ENCODE measurements at places on chromosomes 5 and 9.

DNA sequence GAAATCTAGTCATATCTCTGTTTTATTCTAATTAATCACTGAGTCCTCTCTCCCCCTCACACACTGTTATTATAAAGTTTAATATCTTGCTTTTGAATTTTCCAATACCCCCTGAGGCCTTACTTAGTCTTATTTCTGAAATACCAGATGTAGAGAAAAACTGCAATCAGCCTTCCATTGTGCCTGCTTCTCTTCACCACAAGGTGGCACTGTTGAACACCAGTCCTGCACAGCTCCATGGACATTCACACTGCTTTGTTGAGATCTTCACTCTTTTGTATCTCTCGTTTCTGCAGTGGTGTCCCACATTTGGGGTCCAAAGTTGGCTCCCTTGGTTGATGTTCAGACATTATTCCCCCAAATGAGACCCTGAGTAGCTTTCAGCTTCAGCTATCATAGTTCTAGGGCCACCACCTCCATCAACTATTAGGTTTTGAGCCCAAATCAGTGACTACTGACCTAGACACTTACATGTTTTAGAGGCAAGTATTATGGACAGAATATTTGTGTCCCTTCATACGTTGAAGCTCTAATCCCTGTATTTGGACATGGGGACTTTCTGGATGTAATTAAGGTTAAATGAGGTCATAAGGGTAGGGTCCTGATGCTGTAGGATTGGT is 24.3 kb downstream of the BOD1 start:
- DNase-seq = peak; percentile 40

GRCh38 chr5:77139001-77139400 is 51.9 kb upstream of the ZBED3 start:
- DNase-seq = no peak

GRCh38 chr9:130862217-130862616 is 27.2 kb downstream of the ABL1 start:
- DNase-seq = no peak

GRCh38 chr5:158845941-158846340 is 253.8 kb downstream of the EBF1 start:
- no peak for DNase-seq

DNA sequence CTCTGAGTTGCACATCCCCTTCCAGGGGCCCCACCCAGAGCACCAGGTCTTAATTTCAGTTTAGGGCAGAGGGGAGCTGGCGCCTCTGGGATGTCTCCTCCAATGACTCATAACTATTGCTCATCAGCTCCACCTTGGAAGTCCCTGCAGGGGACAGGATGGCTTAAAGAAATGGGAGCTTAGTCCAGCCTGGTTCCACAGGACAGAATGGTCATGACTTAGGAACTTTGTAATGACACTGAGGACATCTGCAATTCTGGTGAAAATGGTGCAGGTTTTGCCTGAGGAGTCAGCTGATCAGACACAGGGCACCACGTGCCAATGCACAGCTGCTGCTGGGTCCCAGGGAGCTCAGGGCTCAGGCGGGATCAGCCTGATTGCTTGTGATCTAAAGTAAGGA is 16.4 kb upstream of the PPP1R26 start:
- peak; percentile 29 for DNase-seq

- DNase-seq = peak; percentile 75
Observed at GRCh38 chr5:68962757-68963484, 130.9 kb upstream of the SLC30A5 start.

- DNase-seq = no peak
Observed at GRCh38 chr9:131804826-131805225, 65.0 kb upstream of the RAPGEF1 start.

- no peak for DNase-seq
Observed at GRCh38 chr5:37355161-37355560, 15.7 kb downstream of the NUP155 start.

- DNase-seq = peak; percentile 7
Observed at GRCh38 chr5:104513640-104514072, 951.1 kb upstream of the NUDT12 start.

DNA sequence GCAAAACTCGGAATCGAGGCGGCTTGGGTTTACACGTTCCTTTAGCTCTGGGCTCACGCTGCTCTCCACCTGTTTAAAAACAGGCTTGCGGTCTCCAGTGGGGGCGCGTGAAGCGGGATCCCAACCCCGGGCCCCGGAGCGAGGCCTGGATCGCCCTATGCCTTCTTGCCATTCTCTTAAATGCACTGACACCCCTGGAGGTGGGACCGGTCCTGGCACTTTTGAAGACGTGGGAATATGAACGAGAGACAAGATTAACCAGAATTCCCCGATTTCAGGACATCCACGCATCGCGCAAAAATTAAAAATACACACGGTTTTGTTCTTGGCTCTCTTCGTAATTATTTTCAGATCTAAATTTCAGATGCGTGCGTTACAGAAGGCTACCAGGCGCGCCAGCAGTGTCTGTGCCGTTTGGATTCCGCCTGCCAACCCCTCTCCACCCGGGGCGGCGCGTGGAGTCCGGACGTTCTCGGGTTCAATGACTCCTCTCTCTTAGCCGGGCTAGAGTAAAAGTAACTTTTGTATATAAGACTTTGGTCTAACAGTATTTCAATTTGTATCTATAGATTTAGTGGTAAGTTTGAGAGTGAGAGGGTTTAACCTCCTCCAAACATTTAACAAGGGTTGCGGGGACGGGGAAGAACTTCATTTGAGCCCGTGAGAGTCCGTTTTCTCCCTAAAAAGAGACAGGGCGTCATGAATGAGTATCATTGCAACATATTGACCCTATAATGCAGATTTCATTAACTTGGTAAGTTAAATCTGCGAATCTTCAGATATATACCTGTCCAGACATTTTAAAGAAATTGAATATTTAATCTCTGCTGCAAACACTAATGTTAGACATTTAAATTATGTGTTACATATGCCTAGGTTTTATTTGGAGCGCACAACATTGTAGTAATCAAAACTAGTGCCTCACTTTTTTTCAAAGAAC is 3.8 kb downstream of the FOXD1 start:
- no peak for DNase-seq

DNA sequence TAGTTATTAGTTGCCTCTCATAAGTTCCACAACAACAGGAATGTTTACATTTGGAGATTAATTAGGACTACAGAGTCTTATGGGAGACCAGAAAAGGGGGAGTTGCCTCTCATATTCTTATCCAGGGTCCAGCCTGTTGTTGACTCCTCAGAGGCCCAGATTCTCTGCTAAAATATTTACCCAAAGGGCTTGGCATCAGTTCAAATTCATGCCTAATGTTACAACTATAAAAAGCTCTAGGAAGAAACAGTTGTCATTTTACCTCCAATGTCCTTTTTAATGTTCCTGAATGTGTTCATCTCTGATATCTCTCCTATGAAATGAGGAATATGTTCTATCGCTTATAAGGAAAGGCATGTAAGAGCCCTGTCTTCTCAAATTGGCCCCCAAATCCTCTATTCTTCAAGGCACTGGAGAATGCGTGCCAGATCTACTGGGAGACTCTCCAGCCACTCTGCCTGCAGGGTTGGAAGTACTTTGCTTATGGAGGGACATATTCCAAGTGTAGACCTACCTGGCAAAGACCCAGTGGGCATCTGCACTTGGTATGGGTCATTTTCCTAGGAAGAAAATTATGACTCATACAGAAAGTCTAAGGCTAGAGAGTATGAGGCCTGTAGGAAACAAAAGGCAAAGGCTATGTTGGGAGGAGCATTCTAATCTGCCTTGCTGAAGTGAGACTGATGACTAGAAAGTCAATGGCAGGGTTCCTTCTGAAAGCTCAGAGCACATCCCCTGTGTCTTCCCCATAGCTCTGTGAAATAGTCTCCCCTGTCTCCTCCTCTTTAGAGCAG is 192.6 kb downstream of the ESM1 start:
- no peak for DNase-seq

GRCh38 chr9:107647141-107647540 is 157.6 kb upstream of the KLF4 start:
- no peak for DNase-seq

DNA sequence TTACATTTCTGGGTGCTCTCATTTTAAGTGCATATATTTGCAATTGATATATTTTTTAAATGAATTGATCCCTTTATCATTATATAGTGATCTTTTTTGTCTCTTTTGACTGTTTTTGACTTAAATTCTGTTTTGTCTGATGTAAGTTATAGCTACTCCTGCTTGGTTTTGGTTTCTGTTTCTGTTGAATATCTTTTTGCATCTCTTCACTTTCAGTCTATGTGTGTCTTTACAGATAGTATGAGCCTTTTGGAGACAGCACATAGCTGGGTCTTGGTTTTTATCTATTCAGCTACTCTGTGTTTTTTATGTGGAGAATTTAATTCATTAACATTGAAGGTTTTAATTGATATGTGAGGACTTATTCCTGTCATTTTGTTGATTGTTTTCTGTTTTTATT is 311.3 kb downstream of the SPATA31D1 start:
- no peak for DNase-seq

DNA sequence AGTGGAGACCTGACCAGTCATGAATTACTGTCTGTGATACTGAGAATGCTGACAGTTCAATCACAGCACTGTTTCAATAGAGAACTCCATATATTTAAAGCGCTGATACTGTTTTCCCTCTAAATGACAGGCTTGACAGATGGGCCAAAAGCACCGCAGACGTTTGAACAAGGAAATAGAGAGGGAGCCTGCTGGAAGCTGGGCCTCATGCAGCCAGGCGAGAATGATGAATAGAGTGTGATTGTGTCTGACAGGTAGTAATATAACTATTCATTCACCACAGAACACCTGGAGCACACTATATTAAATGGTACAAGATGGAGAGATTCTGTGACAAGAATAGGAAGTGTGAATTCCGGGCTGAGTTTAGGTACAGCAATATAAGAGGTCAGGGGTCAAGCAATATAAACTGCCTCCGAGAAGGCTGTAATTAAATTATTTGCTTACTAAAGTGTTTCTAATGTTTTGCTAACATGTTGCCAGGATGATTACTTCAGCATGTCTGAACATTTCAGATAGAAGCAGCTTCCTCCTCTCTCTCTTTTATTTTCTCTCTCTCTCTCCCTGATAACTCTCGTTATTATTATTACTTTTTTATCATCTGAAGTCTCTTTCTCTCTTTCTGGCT is 297.7 kb downstream of the CSNK1G3 start:
- peak; percentile 36 for DNase-seq

GRCh38 chr9:131700765-131701435 is 39.0 kb downstream of the RAPGEF1 start:
- no peak for DNase-seq

DNA sequence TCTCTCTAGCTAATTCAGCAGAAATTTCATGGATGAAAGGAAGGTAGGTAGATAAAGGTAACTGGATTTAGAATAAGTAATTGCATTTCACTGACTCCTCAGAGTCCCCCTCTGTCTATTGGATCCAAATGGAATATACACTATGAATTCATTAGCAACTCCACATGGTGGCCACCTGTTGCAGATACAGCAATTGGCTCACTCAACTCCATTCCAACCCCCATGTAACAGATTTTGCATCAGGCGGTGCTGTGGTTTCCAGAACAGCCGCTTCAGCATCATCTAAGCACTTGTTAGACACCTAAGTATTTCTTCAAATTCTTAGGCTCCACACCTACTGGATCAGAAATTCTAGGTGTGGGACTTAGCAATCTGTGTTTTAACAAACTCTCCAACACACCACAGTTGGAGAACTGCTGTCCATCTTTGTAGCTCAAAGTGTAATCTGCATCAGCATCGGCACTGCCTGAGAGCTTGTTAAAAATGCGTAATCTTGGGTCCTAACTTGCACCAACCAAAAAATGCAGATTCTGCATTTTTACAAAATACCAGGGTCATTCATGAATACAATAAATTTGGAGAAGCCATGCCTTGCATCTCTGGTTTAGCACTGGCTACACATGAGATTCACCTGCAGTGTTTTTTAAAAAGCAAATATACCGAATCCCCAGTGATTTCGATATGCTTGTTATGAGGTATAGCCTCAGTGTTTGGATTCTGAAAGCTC is 413.8 kb upstream of the CD180 start:
- no peak for DNase-seq

- DNase-seq = peak; percentile 31
Observed at GRCh38 chr9:90423661-90424193, 218.9 kb downstream of the DIRAS2 start.

GRCh38 chr9:114011313-114011712 is 66.8 kb downstream of the AMBP start:
- DNase-seq = no peak

DNA sequence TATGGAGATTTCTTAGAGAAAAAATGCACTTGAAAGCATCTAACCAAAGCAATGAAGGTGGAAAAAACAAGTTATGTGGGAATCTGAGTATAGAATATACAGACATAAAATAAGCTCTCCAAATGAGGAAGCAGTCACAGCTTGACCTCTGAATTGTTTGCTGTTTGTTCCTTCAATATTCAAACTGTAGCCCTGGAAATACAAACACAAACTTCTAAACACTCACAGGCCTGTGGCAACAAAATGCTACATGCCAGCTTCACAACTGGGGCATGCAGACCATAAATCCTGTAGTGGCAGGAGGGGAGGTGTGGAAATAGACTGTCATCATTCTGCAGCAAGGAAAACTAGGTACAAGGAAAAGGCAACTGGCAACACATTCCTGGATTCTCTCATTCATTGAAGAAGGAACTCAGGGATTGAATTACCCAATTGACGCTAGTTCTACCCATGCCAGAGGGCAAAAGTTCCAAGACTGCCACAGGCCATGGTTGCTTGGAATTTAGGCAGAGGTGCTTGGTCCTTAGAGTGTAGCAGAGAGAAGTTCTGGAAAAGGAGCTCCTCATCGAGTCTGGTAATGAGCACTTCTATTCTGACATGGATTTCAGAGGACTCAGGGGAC is 349.6 kb downstream of the PDE4D start:
- DNase-seq = no peak

DNA sequence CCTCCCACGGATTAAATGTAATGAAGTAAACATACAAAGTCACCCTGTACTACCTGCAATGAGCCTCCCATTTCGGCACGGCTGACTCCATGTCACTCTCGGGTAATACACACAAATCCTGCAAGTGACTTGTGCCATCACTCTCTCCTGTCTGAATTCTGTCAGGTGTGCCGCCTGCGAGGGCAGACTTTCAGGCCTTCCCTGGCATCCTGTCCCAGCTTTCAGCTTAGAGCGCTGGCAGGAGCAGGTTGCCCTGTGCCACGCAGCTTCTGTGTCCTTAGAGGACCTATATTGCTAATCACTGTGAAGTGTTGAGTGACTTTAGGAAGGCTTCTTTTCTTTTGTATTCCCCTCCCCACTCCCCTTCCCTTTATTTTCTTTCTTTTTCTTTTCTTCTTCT is 25.8 kb upstream of the S1PR3 start:
- no peak for DNase-seq

GRCh38 chr5:33032271-33033070 is 321.4 kb downstream of the NPR3 start:
- no peak for DNase-seq

DNA sequence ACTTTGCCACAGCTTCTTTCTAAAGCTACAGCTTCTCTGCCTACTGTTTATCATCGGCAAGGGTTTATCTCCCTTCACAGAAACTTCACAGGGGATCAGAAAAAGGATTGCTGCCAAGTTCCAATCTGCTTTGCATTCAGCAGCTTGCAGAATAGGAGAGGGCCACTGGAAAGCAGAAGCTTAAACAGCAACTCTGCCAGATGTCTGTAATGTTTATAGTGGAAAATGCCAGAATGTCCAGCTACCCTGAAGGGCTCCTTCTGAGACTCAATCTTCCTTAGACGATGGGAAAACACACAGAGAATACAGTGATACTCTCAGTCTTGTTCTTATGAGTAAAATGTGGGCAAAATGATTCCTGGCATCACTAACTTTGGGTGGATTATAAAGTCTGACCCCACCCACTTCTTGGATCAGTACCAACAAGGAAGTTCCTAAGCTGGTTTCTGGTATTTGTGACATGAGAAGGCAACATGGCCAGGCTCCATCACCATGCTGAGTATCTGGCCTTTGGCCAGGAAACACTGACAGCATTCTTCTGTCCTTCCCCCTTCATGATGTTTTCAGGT is 19.0 kb downstream of the STOM start:
- DNase-seq = peak; percentile 74

All from HT-29 (cell line).